ENCODE measurements at places on chromosomes 1 and 21.

DNA sequence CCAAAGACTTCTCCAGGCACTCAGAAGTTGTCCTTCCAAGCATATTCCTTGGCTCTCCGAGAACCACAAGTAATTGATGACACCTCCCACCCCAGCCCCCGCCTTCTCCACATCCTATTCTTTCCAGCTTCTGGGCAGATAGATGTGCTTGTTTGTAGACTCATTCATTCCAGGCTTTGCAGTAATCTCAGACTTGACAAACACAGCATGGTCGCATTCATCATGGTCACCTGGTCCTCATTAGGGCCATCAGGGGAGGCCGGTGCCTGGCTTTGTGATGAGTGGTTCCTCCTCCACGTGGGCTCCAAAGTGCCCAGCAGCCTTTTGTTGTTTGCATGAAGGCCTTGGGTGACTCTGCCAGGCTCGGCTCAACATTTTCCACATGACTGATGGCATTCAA is 28.5 kb upstream of the KCNE2 start:
- DNase-seq, result no peak

DNA sequence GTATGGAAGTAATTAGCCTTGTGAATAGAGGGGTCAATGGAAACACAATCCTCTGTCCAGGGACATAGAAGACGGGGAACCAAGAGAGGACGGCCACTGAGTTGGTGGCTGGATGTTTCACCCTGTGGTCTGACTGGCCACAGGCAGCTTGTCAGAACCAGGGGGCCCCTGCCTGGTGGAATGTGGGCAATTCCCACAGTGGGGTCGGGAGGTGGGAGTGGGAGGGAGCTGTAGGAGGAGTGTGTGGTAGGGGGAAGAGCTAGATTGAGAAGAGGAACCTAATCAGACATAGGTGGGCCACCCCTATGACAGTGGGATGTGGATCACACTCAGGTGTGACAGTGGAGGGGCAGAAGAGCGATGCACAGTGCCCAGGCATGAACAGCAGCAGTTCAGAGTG is 31.3 kb downstream of the TRIM62 start:
- no peak for DNase-seq

DNA sequence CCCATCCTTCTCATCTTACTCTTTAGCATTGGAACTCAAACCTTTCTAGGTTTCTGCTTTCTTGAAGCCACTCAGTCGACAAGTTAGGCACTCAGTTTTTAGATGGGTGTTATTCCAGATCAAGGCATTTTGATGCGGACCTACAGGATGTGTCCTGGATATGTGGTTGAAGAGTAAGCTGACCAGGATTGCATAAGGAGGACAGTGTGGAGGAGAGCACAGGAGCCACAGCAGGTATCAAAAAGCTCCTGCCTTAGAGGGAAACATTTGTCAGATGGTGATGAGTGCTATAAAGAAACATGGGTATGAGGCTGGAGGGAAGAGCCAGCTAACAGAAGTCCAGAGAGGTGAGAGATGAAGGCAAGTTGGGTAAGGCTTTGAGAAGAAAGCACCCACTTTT is 33.9 kb upstream of the OPRD1 start:
- no peak for DNase-seq

DNA sequence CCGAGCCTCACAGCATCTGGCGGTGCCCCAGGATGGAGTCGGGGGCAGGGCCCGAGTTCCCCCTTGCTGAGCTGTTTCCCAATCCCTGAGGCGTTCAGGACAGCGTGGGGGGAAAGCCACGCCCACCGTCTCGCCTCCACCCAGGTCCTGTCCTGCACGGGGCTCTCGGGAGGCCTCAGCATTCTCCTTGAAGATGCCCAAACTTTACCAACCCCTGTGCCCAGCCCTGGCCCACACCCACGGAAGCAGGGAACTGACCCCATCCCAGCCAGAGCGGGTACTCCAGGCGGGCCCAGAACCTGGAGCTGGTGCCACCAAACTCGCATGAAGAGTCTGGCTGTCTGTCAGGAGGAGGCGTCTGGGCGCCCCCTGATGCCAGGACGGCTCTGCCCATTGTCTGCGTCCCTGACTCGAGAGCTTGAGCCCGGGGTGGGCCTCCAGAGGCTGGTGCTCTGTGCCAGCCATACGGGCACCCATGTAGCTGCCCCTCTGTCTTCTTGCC is 35.3 kb upstream of the POFUT2 start:
- DNase-seq, result no peak

- no peak for DNase-seq
Observed at GRCh38 chr1:89932598-89933364, 62.1 kb upstream of the ZNF326 start.

Data from stimulated activated CD8-positive, alpha-beta memory T cell treated with anti-CD3 and anti-CD28 coated beads, Interleukin-4, amount 100 ng/mL, for 4 hours (primary cell).